ENCODE measurements at places on chromosomes 5 and 9.

DNA sequence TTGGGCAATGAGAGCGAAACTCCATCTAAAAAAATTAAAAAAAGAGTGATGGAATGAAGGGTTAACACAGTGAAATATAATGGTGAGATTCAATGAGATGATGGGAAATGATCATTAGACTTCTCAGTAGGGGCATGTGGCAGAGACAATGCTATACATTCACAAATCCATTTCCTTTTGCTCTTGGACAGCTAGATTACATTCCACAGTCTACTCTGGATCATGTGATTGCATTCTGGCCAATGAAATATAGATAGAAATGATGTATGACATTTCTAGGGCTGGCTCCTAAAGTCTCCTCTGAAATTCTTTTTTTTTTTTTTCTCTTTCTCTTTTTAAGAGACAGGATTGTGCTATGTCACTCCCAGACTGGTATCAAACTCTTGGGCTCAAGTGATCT, 3.8 kb upstream of the GALT start:
- DNase-seq: no peak

DNA sequence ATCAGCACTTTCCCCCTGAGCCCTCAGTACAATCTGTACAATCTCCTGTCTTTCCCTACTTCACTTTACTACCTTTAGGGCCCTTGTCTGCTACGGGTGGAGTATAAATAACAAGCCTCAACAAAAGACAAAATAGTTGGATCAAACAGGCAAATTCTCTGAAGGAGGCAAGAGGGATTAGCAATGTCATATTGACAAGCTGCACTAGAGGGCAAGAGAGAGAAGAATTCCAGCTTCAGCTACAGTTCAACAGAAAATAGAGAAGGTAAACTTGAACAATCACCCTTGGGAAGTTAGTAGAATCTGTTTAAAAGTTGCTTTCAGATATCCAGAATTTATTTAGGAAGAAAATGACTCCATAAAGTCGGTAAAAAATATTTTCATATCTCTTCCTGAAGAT, 68.4 kb upstream of the IZUMO3 start:
- no peak for DNase-seq

GRCh38 chr9:80797831-80798688, 891.3 kb downstream of the TLE1 start:
- no peak for DNase-seq

DNA sequence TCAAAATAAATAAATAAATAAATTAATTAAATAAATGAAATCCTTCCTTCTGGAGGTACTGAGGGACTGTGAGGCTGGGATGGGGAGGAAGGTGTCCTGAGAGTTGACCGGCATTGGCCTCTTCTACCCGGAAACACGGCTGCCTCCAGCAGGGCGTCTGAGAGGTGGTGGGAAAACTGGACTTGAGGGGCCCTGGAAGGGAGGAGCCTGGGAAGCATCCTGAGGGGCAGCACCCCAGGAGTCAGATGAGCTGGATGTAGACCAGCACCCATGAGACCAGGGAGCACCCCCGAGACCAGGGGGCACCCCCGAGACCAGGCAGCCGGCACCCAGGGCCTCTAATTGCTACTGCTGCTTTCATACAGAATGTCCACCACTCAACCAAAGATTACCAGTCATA, 8.8 kb upstream of the NSMF start:
- DNase-seq: no peak

- peak; percentile 87 for DNase-seq
These were observed 290.1 kb upstream of the CDH9 start for GRCh38 chr5:27328480-27328879.

DNA sequence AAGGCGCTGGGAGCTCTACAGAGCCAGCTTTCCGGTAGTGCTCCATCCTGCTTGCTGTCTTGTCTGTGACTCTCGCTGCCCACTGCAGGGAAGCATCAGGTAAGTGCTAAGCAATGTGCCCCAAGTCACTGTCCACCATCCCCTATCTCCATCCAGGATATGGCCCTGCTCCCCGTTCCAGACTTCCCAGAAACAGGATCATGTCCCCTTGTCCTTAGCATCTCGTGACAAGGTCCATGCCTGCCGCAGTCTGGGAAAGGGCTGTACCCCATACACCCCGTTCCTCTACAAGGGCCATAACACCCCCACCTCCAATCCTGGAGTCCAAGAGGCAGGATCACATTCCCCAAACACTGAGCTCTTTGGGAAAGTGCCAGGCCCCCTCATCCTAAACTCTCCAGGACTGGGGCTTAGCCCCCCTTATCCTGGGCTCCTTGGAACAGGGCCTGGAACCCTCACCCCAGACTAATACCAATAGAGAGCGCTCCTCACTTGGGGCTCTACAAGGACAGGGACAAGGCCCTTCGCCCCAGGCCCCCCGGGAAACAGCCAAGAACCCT, 566 bp downstream of the RPP25L start:
- no peak for DNase-seq

DNA sequence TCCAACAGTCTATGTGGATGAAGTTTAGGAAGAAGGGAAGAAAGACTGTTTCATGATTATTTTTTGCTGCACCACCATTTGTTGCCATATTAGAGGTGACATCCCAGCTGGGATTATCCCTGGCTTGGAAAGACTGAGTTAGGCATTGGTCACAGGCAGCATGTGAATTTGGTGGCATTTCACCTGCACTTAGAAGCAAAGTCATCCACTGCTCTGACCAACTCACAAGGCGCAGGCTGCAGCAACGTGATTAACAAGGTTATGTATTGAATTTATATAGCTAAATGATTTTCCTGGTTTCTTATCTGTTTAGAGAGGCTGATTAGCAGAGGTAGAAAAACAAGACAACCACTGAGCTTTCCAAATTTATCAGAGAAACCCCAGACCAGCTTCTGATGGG, 2.7 kb downstream of the FYB1 start:
- DNase-seq: no peak

DNA sequence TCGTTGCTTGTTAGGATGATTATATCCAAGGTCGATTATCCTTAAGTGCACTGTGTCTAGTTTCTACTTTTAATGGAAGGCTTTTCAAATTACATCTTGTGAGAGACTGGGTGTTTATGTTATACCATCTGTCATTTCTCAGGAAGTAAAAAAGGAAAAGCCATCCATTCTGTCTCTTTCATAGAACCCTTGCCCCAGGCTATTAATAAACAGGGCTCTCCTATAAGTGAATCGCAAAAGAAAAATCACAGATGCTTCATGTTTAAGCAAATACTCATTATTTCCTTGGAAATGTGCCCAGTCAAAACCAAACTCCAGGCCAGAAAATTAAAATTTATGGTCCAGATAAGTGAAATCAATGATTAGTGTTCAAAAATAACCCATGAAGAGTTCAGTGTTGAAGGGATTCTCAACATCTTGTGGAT, 58.1 kb downstream of the STARD4 start:
- peak; percentile 26 for DNase-seq

- no peak for DNase-seq
These were observed 272.2 kb downstream of the PLK2 start for GRCh38 chr5:58187432-58188261.

GRCh38 chr9:112917047-112917986, 26.6 kb upstream of the SLC46A2 start:
- no peak for DNase-seq

- DNase-seq: no peak
These were observed 25.1 kb upstream of the UBE2QL1 start for GRCh38 chr5:6423327-6424109.

- no peak for DNase-seq
These were observed 63.3 kb downstream of the TMEM38B start for GRCh38 chr9:105757496-105758251.

GRCh38 chr5:155729684-155730059, 597.3 kb upstream of the SGCD start:
- DNase-seq: no peak

GRCh38 chr9:90607701-90608516, 34.7 kb downstream of the DIRAS2 start:
- DNase-seq: no peak

- DNase-seq: no peak
These were observed 1.4 kb downstream of the SPINK1 start for GRCh38 chr5:147830035-147830434.

DNA sequence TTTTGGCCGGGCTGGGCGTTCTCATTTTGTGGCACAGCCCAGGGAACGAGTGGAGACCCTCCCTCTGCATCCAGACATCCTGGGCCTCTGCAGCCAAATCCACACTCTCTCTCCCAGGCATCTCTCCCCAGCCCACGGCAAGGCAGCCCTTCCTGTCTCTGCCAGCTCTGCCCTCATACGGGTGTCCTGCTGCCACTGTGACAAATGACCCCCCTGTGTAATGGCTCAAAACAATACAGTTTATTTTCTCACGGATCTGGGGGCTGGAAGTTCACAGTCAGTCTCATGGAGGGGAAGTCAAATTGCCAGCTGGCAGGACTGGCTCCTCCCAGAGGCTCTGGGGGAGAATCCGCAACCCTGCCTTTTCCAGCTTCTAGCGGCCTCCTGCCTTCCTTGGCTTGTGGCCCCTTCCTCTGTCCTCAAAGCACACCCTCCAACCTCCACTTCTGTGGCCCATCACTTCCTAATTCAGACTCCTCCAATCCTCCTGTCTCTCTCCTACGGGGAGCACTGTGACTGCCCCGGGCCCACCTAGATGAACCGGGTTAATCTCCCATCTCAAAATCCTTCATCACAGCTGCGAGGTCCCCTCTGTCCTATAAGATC, 70.2 kb upstream of the COL5A1 start:
- DNase-seq: no peak

GRCh38 chr5:128491291-128491690, 46.8 kb downstream of the FBN2 start:
- DNase-seq: no peak

DNA sequence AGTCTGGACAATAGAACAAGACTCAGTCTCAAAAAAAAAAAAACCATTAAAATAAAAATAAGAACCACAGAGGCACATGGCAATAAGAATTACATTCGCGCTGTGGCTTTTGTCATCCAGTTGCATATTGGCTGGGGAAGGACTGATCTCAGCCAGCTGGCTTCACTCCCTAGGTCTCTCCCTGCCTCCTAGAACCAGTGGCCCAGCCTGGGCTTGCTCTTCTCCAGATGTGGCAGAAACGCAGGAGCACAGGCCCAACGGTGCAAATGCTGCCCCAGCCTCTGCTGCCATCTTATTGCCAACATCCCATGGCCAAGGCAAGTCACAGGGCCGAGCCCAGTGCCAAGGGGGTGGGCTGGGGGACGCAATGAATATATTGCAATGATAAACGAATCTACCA, 37.0 kb downstream of the NKX2-5 start:
- no peak for DNase-seq

GRCh38 chr5:14063691-14064090, 79.5 kb upstream of the TRIO start:
- DNase-seq: no peak

DNA sequence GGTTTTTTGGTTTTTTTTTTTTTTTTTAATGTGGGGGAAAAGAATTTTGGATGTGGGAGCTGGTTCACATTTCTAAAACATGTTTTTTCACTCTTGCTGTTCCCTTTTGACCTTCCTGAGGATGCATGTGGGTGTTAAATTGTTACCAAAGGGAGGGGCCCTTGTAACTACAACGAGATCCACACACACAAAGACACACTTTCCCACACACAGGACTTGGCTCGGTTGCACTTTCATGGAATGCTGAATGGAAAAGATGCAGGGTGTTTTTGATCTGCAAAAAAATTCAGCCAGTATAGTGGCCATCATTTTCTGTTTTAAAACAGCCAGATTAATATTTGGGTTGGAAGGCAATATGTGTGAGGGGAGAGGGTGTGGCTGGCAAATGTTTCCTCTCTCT, 576.9 kb downstream of the EBF1 start:
- DNase-seq: no peak

DNA sequence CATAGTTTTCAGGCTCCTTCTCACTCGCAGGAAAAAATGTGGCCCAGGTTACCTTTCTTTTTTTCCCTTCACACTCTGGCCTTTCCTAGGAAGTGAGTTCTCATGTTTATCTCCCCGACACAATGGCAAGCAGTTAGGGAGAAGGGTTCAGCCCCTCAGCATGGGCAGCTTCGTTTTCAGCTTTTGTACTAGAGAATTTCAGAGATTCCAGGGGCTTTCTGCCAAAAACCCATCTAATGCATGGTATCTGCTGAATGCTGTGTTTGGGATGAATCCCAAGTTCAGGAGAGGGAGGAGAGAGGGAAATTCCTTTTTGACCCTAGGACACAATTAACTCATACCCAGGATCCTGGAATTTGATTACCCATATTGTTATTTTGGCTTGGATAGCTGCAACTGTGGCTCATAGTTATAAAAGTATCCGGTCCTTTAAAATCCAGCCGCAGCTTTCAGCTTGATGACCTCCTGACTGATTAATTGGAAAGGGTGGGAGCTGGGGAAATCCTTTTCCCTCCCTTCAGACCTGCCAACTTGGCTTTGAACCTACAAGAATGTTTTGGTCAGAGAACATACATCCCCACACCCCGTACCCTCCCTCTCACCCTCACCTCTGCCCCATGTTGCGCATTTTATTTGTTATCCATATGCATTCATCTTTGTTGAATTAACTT, 78.4 kb downstream of the TMEM252 start:
- no peak for DNase-seq

- DNase-seq: no peak
These were observed 19.2 kb upstream of the NANS start for GRCh38 chr9:98037357-98037756.

DNA sequence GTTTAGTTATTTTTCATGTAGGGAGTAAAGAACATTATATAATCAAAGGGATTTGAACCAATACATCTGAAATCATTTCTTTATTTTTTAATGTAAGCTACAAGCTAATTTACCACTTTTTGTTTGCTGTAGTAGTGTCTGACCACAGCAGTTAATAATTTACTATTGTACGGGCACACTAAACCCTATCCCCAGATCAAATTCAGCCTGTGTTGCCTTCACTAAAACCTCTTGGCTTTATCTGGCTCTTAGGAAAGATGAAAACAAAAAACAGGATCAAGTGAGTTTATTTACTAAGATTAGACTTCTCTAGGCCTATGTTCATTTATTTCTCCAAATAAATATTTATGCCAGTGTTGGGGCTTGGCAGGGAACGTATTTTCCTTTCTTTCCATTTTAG, 384.1 kb downstream of the EBF1 start:
- DNase-seq: no peak

DNA sequence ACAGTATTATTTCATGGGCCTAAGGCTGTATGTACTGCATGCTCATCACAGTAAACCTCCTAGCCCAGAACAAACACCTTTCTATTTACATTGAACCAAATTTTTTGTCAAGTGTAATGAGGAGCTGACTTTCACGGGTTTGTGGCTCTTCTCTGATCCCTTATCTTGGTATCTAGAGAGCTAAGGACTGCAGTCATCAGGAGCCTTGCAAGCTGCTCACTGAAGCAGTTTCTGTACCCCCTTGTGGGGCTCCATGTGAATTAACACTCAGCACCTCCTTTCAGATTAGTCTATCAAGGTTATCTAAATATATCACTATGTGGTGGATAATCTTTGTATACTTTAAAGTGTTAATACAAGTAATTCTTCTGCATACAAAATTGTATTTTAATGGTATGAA, 108.2 kb downstream of the AUH start:
- DNase-seq: peak; percentile 10

DNA sequence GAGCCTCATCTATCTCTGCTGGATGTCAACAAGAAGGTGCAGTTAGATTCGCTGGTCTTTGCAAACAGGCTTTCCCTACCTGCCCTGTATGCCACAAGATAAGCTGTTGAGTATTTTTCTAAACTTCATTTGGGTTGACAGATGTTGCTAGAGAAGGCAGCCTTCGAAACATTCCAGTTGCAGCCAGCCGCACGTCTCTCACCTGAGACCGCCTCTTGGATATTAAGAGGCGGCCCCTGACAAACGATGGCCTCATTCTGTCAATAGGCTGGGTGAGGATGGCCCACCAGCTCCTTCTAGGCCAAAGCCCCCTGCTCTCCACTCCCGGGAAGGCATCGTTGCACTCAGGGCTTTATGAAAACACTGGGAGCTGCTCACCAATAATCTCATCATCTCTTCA, 181.6 kb downstream of the DAB2IP start:
- no peak for DNase-seq

Data from A172 (cell line).